Activated CD4-positive, alpha-beta memory T cell treated with anti-CD3 and anti-CD28 coated beads for 36 hours (primary cell): ENCODE measurements at places on chromosomes 16 and 17. TPM values are rescaled to one million over a fixed set of nuclear protein-coding genes. Genes with fewer than 3 reads are reported as not detected.
A peak's percentile ranks its signal among the peaks of the same experiment; 100 is the strongest.

DNA sequence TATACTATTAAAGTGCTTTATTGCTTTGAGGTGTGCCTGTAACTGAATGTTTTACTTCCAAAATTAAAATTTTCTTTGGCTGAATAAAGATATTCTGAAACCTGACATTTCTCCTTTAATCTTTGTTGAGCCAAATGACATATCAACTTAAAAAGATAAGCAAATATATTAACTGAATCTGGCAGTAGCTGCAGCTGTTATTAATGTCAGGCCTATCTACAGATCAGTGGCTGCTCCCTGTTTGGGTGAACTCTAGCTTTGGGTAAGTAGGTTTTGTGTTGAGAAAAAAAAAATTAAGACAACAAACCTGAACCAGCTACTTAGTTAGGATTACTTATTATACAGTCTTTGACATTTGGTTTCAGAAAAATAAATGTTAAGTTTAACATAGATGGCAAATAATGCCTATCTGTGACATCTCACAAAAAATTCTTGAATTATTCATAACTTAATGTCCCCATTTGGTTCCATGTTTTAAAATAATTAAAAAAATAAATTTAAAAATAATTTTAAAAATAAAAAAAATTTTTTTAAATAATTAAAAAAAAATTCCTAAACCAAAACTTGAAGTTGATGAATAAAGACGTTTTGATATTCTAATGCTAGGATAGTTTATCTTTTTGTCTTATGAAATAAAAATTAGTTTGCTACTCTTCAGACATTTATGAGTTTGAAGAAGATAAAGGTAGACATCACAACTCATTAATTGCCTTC lies 19.8 kb downstream of the CPD start:
- H3K4me1 ChIP-seq = peaks cover 21% of the 10 kb centered on the region
- DNase-seq = no peak
- H3K27me3 ChIP-seq = no peaks in the 10 kb centered on the region
- peaks cover 17% of the 10 kb centered on the region for H3K36me3 ChIP-seq

The PDK2 gene
- 14.6 TPM for total RNA-seq

DNA sequence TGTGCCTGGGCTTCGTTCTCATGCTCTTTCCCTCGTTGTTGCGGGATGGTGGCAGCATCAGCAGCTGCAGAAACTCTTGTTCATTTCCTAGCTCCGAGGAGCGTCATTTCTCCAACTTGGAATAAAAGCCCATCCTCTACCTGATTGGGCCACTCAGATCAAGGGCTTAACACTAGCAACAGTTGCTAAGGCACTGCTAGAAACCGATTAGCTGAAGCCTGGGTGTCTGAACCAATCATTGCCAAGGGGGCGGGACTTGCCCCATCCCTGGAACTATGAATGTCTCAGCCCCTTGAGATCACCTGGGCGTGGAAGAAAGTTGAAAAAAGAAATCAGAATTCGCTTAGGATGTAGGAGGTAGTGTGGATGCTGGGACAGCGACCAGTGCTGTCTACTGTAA lies 145.3 kb downstream of the FOXL1 start:
- H3K27me3 ChIP-seq = peaks cover 13% of the 10 kb centered on the region
- H3K27ac ChIP-seq = no peak overlapping the region
- H3K36me3 ChIP-seq = no peaks in the 10 kb centered on the region
- no peaks in the 10 kb centered on the region for H3K4me1 ChIP-seq
- no peak overlapping the region for H3K4me3 ChIP-seq

The NPB gene
- not detected for total RNA-seq

The TNRC6A gene
- 31.7 TPM for total RNA-seq

DNA sequence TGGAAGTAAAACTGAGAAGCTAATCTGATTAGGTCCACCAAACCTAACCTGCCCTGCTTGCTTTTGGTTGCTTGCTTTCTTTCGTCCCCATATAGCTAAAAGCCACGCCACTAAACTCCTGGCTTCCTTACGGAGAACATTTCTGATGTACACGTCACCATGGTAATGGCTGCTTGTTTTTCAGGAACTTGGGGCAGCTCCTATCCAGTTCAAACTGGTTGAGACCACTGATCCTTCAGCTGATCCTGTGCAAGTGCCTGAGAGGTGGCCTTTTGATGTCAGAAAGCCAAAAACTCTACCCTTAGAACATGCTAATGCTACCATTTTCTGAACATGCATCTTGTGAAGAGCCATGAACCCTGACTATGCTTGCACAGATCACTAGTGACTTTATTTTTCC lies 14.4 kb upstream of the DHRS7C start:
- peaks cover 8% of the 10 kb centered on the region for H3K27me3 ChIP-seq
- H3K36me3 ChIP-seq = no peaks in the 10 kb centered on the region

DNA sequence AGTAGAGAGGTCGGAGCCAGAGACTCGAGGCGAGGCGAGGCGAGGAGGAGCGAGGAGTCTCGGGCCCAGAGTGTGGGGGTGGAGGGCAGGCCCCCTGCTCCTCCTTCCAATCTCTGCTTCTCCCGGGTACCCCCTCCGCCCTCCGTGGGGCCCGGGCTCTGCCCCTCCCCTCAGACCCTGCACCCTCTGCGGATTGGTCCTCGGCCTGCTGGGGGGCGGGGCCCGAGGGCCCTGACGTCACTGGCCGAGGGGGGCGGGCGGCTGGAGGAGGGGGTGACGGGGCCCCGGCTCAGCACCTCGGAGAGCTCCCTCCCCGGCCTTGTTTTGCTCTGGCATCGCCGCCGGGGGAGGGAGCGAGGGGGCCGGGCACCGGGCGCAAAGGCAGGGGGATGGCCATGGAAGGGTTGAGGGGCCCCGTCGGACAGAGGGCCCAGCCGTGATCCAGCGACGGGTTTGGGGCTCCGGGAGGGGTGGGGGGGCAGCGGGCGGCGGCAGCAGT lies at the start of gene RUNDC3A:
Gene RUNDC3A (plus strand): TSS at position 282 of the 499 bp plus-strand sequence. CDS start 232 bp downstream, outside the sequence.
- peak; percentile 88 for DNase-seq
- peak within 1 kb of the TSS; percentile 23 for H3K4me3 ChIP-seq
- H3K27ac ChIP-seq = no peak within 1 kb of the TSS
- H3K36me3 ChIP-seq = peaks cover 1% of the 10 kb centered on the region
- H3K27me3 ChIP-seq = peaks cover 22% of the 10 kb centered on the region

- DNase-seq = no peak
- H3K27me3 ChIP-seq = no peaks in the 10 kb centered on the region
- H3K4me1 ChIP-seq = no peaks in the 10 kb centered on the region
- no peak overlapping the region for H3K4me3 ChIP-seq
These were observed 474.3 kb upstream of the TOM1L1 start for GRCh38 chr17:54426296-54426886.

The SPATA22 gene
- total RNA-seq = not detected

DNA sequence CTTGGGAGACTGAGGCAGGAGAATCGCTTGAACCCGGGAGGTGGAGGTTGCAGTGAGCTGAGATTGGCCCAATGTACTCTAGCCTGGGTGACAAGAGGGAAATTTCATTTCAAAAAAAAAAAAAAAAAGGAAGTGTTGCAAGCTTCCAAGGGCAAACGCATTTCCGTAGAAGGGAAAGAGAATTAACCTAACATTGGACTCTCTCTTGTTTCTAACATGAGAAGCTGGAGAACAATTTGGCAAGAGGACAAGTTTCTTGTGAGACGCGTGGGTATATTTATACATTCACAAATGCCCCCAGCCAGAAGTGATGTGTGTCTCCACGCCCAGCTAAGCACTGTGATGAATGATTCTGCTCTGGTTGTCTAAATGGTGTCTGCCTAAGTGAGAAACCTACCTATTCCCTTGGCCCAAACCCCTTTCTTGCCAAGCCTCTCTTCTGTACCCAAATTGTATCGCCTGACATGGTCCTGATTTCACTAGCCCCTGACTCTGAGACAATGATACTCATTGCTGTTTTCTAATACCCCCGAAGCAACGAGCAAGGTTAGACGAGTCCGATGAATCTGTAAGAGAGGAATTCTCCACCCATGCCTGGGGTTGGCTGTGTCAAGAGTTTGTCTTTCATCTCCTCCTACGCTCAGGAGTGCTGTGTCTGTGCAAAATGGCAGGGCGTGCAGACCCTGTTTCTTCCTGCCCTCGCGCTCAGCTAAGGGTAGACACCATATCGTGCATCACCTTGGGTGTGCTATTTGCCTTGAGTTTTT lies 14.2 kb upstream of the ST6GALNAC2 start:
- H3K27ac ChIP-seq = no peak overlapping the region
- H3K4me3 ChIP-seq = no peak overlapping the region
- no peak for DNase-seq
- H3K4me1 ChIP-seq = peaks cover 15% of the 10 kb centered on the region

- H3K36me3 ChIP-seq = no peaks in the 10 kb centered on the region
- no peak for DNase-seq
These were observed 686.2 kb downstream of the KCNJ2 start for GRCh38 chr17:70855401-70856054.

- peak overlapping the region; percentile 23 for H3K27ac ChIP-seq
- no peak overlapping the region for H3K4me3 ChIP-seq
- no peaks in the 10 kb centered on the region for H3K27me3 ChIP-seq
- no peak for DNase-seq
- H3K4me1 ChIP-seq = peaks cover 29% of the 10 kb centered on the region
These were observed 7.4 kb downstream of the PNPO start for GRCh38 chr17:47948706-47949196.

The TMEM235 gene
- not detected for total RNA-seq

The TNFSF12 gene
- total RNA-seq = 22.4 TPM

The CFAP119 gene
- 3.8 TPM for total RNA-seq

The LRRC37A gene
- total RNA-seq = 2.0 TPM

The GPR139 gene
- total RNA-seq = not detected

The SEZ6L2 gene
- 0.38 TPM for total RNA-seq

The PYDC1 gene
- total RNA-seq = not detected

DNA sequence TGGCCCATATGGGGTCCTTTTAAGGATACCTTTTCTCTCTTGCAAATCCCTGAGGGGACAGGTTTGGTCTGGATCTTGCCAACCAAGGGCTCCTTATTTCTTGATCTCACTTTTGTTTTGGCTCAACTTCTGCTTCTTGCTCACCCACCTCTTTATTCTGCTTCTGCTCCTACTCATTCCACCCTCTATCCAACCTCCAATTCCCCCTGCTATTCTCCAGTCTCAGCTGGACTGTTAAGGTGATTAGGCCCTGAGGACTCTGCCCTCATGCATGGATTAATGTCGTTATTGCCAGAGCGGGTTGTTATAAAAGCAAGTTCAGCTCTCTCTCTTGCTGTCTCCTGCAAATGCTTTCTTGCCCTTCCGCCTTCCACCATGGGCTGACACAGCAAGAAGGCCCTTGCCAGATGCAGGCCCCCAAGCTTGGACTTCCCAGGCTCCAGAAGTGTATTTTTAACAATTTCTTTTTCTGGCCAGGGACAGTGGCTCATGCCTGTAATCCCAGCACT lies 29.8 kb downstream of the LAT start:
- H3K27me3 ChIP-seq = no peaks in the 10 kb centered on the region
- H3K27ac ChIP-seq = peak overlapping the region; percentile 54
- no peak overlapping the region for H3K4me3 ChIP-seq
- no peak for DNase-seq

DNA sequence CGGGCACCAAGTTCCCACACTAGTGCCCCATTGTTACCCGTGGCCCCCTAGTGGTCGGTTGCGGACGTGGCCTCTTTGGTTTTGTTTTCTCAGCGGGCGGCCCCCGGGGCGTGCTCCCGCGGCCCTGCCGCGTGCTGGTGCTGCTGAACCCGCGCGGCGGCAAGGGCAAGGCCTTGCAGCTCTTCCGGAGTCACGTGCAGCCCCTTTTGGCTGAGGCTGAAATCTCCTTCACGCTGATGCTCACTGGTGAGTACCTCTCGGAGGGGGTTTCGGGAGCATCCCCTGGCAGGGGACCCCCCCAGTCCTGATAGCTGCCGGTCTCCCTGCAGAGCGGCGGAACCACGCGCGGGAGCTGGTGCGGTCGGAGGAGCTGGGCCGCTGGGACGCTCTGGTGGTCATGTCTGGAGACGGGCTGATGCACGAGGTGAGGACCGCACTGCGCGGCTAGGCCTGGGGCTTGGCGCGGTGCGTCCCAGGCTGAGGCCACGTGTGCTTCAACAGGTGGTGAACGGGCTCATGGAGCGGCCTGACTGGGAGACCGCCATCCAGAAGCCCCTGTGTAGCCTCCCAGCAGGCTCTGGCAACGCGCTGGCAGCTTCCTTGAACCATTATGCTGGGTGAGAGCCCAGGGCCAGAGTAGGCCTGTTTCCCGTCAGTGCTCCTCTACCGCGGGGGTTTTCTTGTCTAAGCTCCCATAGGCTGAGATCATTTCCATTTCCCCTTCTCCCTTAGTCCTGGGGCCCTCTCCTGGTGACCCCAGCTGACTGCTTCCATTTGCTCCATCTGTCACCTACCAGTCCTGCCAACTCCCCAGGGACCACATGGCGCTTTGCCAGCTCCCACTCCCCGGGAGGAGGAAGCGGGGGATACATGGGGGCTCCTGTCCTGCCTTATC lies 1.7 kb downstream of the SPHK1 start:
- peaks cover 8% of the 10 kb centered on the region for H3K4me1 ChIP-seq
- DNase-seq = peak; percentile 90
- H3K27ac ChIP-seq = no peak overlapping the region
- peak overlapping the region; percentile 56 for H3K4me3 ChIP-seq
- no peaks in the 10 kb centered on the region for H3K27me3 ChIP-seq
- H3K36me3 ChIP-seq = no peaks in the 10 kb centered on the region

DNA sequence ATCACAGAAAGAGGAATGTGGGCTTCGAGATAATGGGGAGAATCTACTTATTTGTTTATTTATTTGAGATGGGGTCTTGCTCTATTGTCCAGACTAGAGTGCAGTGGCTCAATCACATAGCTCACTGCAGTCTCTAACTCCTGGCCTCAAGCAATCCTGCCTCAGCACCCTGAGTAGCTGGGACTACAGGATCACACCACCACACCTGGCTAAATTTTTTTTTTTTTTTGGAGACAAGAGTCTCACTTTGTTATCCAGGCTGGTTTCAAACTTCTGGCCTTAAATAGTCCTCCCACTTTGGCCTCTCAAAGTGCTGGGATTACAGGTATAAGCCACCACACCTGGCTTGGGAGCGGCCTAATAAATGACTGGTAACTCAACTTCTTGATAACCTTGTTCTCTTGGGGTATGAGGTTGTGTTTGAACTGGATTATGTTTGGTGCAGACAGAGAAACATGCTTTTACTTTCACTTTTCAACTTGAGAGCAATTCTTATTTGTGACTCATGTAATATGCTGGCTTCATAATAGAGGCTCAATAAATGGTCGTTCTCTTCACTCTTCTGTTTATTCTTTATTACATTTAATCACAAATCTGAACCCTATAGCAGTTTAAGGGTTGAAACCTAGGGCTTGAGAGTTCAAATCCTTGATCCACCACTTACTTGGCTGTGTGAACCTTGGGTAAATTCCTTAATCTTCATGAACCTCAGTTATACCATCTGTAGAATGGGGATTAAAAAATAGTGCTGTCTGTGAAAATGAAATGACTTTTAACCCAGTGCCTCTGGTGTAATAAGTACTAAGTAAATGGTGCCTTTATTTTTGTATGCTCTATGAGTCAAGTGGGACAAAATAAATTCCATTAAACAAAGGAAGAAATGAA lies 129.1 kb upstream of the HS3ST2 start:
- peaks cover 3% of the 10 kb centered on the region for H3K27me3 ChIP-seq
- DNase-seq = no peak
- H3K4me1 ChIP-seq = peaks cover 4% of the 10 kb centered on the region
- H3K27ac ChIP-seq = no peak overlapping the region

The FGF11 gene
- total RNA-seq = 1.0 TPM
